Dorsolateral prefrontal cortex (tissue), 122 donors: ENCODE measurements at places on chromosomes 7 and 10.

- no peak for DNase-seq
Observed at GRCh38 chr10:48520594-48520993, 84.3 kb downstream of the ARHGAP22 start.

GRCh38 chr7:150447966-150448788 is 2.3 kb upstream of the GIMAP8 start:
- DNase-seq: no peak

DNA sequence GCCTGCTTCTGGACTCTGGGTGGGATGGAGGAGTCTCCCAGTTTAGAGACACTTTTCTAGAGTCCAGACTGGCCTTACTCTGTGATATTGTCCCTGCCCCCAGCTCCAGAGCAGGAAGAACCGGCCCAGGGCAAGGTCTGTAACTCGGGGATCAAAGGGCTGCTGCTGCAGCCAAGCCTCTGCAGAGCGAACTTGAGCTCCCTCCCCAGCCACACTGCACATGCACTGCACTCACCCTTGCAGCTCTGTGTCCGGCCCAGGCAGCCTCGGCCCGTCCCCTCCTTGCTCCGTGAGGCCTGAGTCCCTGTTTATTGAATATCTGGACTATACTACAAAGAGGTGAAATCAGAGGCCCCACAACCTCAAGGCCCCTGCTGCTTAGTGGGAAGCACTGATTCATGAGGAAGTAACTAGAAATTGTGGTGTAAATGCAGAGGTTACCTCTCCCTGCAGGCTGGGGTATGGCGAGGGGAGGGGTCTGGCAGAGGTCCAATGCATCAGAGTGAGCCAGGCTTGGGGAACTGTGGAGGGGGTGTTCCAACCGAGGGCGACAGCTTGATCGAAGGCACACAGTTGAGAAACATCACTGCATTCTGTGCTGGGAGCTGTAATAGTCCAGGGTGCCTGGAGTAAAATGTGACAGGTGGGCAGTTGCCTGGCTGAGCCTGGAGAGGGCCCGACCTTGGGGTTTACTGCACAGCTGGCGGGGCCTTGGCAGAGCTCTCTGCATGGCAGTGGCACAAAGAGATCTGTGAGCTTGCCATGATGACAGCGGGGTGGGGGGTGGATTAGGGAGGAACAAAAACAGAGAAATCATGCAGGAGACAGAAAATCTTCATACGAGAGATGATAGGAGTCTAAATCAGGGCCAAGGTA is 49.1 kb downstream of the AOC1 start:
- DNase-seq: peak; percentile 38

- no peak for DNase-seq
Observed at GRCh38 chr10:100723770-100724530, 21.4 kb upstream of the PAX2 start.

- no peak for DNase-seq
Observed at GRCh38 chr10:133212853-133213494, 17.0 kb upstream of the UTF1 start.

DNA sequence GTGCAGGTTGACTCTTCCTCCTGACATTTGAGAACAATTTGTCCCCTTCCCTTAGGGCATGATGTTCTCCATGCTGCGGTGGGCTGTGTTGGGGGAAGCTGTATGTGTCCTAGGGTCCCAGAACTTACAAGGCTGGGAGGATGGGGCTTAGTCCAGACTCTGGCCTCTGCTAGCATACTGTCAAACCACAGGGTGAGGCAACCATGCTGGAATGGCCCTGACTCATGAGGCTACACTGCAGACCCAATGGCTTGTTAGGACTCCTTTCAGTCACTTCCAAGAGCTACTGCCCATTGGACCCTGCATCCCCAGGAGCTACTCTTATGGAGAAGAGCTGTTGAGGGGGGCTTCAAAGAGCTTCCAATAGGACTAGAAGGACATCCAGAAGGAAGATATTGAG is 20.1 kb upstream of the FAM170B start:
- DNase-seq: no peak

GRCh38 chr10:96502561-96503282 is 11.0 kb downstream of the TLL2 start:
- no peak for DNase-seq

- DNase-seq: no peak
Observed at GRCh38 chr7:143846692-143847091, 55.3 kb downstream of the TCAF1 start.

- DNase-seq: peak; percentile 65
Observed at GRCh38 chr7:130277763-130278643, 11.3 kb downstream of the CPA2 start.
